ENCODE measurements at places on chromosomes 3 and 15.

GRCh38 chr3:44272191-44272590, 30.5 kb downstream of the TOPAZ1 start:
- no peak for DNase-seq

DNA sequence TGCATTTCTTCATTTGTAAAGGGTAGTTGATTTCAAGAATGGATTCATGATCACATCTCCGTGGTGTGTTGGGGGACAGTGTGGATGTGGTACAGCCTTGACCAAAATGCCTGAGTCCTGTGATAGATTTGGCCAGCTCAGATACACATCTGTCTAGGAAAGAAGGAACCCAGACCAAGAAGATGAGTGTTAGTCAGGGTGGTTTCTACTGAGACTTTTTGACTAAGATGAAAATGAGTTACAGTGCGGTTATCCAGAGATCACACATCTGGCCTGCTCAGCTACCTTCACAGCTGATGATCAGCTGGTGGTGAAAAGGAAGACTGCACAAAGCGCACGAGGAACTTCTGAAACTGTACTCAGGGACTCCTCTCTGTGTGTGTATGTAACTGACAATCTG, 68.0 kb downstream of the FNDC3B start:
- peak; percentile 54 for DNase-seq

DNA sequence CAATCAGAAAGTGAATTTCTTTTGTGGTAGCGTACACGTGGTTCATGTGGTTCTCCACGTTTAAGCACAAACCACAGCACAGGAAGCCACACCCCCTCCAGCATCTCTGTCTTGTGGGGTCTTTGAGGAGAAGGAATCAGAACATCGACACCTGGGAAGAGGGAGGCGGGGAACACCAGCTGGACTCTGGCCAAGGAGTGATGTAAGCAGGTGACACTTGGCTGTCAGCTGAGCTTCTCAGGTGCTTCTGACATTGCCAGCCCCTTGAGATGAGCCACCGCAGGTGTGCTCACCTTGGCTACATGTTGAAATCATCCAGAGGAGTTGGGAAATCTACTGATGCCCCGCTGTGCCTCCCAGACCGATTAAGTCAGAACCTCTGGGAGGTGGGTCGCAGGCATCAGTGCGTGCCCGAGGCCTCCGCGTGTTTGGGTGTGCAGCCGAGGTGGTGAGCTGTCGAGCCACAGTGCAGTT, 85.0 kb downstream of the FAM81A start:
- DNase-seq, result no peak

DNA sequence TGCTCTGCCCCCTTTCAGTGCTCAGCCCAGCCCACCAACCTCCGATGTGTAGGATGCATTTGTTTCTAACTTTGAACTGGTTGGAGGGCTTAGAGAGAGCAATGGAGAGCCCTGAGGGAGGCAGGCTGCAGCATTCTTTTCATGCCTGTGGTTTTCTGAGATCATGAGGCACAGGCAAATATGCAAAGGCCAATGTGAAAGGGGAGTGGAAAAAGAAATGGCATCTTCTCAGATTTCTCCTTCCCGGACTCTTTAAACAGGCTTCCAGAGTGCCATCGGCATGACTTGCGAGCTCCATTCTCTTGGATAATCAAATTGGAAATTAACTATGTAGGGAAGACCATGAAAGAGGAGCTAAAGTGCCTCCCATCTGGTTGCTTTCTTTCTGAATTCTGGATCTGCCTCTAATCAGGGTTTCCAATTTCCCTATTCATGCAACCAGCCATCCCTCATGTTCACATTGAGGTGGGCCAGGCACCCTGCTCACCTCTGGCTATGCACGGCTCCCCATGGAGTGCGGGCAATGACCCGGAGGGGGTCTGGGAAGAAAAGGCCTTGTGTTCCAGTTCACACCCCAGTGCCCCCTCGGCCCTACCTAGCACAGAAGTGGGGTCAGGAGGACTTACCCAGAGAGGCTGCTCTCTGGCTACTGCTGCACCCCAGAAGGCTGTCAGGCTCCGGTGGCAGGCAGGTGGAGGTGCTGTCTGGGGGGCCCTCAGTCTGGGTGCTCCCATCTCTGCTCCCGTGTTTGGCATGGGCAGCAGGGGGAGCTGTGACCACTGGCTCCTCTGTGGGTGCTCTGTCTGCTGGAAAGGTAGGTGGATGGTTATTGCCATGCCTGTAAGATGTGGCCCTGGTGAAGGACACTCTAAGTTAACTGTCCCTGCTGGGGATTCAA, 16.1 kb downstream of the AMOTL2 start:
- no peak for DNase-seq

DNA sequence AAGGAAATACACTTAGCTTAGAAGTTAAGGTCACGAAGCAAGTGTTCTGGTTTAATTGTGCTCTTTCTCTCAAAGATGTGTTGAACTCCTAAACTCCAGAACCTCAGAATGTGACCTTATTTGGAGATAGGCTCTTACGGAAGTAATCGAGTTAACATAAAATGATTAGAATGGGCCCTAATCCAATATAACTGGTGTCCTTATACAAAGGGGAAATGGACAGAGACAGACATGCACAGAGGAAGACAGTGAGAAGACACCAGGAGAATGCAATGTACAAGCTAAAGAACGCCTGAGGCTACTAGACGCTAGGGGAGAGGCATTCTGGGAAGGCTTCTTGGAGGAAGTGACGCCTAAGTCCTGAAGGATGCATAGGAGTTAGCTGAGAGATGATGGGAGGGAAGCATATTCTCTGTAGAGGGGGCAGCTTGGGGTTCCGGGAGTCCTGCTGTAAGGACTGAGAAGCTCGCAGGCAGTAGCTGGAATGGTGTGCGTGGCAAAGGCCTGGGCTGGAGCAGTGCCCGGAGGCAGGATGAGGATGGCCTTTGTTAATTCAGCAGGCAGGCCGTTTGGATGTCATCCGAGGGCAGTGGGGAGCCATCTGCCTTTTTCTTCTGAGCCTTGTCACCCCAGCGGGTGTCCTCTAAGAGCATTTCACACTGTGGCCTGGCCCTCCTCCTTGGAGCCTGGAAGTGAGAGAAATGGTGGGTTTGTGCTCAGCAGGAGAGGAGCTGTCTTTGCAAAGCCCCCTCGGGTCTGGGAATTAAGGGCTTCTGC, 513.4 kb downstream of the SHQ1 start:
- DNase-seq, result no peak

- no peak for DNase-seq
These were observed 1.8 kb downstream of the HDGFL3 start for GRCh38 chr15:83205725-83206324.

DNA sequence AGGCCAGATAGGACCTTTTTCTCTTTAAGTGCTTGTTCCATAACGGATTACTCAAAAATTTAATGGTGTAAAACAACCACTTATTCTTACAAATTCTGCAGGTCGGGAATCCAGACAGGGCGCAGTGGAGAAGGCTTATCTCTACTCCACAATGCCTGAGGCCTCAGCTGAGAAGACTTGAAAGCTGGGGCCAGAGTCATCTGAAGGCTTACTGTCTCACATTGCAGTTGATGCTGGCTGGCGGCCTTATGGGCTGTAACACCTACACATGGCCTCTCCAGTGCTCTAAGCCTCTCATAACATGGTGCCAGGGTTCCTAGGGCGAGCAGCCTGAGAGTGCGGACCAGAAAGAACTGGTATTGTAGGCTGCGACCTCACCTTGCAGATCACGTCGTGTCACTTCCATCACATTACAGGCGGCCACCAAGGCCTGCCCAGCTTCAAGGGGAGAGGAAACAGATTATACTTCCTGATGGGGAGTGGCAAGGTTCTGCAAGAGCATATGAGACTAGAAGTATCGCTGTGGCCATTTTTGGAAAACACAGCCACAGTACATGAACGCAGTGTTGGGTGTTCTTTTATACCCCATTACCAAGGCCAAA, 32.4 kb downstream of the CMTM7 start:
- no peak for DNase-seq

GRCh38 chr3:128745742-128746141, 19.8 kb downstream of the RAB7A start:
- DNase-seq, result no peak

DNA sequence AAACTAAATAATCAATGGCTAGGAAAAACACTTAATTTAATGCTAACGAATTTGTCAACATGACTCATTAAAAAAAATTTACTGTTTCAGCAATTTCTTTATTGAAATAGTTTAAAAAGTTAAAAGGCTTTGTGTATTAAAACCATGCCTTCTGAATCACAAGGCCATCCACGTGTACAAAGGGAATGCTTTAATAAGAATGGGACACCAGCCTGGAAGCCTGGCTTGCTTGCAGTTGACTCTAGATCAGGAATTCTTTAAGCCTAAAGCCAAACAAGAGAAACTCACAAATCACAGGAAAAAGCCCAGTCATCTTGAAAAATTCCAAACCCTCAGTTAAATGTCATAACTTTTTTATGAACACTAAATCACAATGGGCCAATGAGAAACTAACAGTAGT, 137.6 kb downstream of the PEAK1 start:
- DNase-seq, result no peak

GRCh38 chr3:130963878-130964277, 62.7 kb downstream of the ASTE1 start:
- no peak for DNase-seq

- no peak for DNase-seq
These were observed 8.4 kb downstream of the GOLM2 start for GRCh38 chr15:44296625-44297524.

DNA sequence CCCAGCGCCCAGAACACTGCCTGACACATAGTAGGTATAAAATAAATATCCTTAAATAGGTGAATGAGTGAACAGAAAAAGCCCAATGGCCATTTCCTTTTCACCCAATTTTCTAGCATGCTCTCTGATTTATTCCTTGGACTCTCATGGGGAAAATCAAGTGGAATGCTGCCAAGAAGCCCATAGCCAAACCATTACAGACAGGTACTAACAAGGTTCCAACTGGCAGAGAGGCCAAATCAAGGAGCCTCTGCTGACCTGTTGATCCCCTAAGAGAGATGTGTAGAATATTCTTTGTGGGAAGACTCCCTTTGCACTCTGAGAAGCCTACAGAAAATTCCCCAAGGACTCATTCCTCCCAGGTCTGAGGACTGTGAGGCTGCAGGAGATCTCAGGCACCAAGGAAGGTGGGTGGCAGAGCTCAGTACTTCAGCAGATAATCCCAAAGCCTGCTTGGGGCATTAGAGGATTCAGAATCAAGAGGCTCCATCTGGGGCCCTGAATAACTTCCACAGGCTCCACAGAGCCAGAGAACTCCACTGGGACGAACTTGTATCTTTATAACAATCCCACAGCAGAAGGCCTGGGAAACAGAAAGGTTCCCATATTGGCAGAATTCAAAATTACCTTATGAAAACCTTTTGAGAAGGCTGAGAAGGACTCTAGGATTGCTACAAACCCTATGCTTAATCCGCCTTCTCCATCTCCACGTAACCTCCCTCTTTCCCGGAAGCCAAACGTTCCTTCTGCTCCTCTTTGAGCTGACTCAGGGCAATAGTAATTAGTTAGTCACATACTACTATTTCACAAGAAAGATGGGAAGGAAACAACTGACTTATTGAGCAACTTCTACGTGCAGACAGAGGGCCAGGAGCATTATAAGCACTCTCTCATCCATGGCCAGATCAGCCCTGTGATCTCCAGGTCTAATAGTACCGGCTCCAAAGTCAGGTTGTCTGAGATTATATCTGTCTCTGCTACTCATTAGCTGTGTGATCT, 34.5 kb downstream of the PRICKLE2 start:
- no peak for DNase-seq

- DNase-seq, result no peak
These were observed 72.0 kb upstream of the P3H2 start for GRCh38 chr3:190192739-190193138.

DNA sequence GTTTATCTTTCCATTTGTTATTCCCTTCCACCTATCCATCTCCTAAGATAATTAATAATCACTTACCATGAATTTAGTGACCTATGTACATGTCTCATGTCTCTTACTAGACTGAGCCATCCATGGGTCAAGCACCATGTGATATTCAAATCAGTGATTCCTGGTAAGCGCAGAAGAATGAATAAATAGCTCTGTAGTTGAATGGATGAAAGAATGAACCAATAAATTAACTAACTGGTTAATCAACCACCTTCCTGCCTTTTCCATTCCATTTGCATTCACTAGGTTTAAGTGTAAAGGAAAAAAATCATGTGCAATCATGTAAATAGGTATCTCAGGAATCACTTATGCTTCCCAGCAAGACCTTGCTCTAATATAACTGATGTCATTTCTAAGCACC, 779.5 kb downstream of the NTRK3 start:
- DNase-seq, result no peak

DNA sequence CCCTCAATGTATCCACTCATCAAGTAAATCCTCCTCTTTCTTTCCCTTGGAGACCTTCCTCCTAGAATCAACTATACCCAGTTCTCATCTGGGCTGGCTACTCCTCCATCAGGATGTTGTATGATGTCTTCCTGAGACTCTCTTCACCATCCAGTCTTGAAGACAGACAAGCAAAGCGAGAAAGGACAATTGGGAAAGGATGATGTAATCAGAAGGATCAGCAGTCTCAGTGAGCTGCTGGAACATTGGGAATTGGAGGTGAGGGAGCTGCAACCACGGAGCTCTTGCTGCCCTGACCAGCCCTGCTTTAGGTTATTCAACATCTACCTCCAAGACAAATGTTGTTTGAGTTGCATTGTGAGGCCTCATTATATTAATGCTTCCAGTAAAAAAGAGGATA, 48.0 kb upstream of the UBP1 start:
- DNase-seq, result no peak

GRCh38 chr3:43004282-43004681, 25.2 kb downstream of the GASK1A start:
- no peak for DNase-seq

GRCh38 chr3:182104881-182105280, 393.2 kb downstream of the SOX2 start:
- no peak for DNase-seq

- DNase-seq, result no peak
These were observed 701 bp downstream of the EIF5A2 start for GRCh38 chr3:170907637-170908234.

- no peak for DNase-seq
These were observed 5.8 kb downstream of the TMIE start for GRCh38 chr3:46706771-46707582.

GRCh38 chr3:186170516-186170915, 61.6 kb upstream of the ETV5 start:
- no peak for DNase-seq
